ENCODE measurements at places on chromosomes 16 and 17. TPM values are rescaled to one million over a fixed set of nuclear protein-coding genes. Genes with fewer than 3 reads are reported as not detected.

OR1A1 gene
- not detected for total RNA-seq

DNA sequence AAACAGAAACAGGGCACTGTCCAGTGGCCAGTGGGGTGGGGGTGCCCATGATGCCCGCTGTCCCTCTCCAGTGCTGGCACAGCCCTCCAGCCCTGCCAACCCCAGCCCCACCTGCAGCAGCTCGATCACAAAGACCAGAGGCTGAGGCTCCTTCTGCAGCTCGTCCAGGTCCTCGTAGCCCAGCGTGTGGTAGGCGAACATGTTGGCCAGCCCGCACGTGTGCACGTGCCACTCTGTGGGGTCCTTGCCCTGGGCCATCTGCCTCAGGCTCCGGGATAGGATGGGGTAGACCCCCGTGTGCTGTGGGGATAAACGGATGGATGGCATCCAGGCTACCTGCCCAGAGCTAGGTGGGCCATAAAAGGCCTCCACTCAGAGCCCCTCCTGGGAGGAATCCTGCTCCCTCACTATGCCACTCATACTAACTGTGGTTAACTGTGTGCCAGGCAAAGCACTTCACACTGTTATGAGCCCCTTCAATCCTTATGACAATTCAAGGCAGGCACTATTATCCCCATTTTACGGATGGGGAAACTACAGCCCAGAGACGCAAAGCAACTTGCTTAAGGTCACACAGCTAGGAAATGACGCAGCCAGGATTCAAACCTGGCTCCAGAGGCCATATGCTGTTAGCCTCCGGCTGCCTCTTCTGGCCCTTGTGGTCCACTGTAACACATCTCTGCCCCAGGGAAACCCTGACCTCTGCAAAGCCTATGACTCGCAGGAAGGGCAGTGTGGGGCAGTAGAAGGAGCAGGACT is 6.5 kb downstream of the AIPL1 start:
- DNase-seq = no peak

HOXB4 gene
- total RNA-seq = 5.8 TPM

GRCh38 chr16:23944381-23944780 is 108.6 kb downstream of the PRKCB start:
- no peak for DNase-seq

UBN1 gene
- 32.5 TPM for total RNA-seq

NOXO1 gene
- 0.26 TPM for total RNA-seq

DNA sequence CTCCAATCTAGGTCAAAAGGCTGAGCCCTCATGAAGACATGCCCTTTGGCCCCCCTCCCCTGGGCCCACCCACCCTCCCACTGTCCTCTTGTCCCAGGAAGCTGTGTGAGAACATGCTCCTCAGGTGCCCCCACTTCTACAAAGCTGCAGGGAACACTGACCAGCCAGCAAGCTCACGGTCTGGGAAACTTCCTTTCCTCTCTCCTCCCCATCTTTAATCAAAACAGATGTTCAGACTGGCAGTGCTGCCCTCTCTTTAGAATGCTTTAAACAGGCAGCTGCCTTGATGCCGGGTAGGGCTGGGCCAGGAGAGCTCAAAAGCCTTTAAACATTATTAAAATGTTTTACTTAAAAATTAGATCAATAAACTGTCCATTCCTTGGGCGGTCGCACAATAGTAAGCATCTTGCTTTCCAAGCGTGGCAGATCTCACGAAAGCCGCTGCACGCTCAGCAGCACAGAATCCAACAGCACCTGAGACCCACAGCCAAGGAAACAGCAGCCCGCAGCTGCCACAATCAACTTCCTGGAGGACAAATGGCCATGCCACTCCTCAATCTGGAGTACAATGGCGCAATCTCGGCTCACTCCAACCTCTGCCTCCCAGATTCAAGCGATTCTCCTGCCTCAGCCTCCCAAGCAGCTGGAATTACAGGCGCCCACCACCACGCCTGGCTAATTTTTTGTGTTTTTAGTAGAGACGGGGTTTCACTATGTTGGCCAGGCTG is 399.2 kb downstream of the SLC39A11 start:
- no peak for DNase-seq

- DNase-seq = no peak
These were observed 23.8 kb downstream of the TMEM94 start for GRCh38 chr17:75480281-75480680.

SGCA gene
- 0.51 TPM for total RNA-seq

CES1 gene
- 0.66 TPM for total RNA-seq

ZSCAN10 gene
- not detected for total RNA-seq

- no peak for DNase-seq
These were observed 321.0 kb downstream of the CPPED1 start for GRCh38 chr16:12482455-12483220.

DNA sequence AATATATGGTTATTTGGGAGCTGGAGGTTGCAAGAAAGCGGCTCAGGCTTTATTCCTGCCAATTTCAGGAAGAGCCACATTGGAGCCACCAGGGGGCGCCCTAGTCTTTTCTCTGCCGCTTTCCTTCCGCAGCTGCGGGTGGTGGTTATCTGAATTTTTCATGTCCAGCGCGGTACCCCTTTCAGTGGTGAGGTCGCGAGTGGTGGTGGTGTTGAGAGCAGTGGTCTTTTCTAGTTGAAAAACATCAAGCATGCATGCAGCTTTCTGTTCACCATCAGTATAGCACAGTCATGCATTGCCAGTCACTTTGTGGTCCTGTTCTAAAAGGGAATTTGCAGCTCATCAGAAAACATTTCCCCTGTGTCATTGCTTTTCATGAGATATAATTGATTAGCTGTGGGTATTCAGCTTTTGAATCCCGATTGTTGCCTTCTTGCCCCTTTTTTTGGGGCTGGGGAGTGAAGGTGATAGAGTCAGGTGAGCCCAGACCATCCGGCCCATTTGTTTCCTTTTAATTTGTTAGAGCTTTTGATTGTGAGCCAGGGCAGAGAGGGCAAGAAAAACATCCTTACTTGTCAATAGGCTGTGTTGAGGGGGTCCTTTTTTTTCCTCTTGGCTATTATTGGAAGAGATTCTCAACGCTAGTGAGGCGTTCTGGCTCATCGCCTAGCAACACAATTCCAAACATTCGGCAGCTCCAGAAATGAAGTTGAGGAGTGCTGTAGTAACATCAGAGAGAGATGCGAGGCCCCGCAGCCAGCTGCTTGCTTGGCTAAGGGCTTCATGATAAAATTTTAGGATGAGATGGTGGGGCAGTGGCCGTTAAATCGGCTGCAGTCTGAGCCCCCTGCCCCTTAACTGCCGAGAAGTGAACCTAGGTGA is 119.0 kb downstream of the SNX29 start:
- no peak for DNase-seq

DNA sequence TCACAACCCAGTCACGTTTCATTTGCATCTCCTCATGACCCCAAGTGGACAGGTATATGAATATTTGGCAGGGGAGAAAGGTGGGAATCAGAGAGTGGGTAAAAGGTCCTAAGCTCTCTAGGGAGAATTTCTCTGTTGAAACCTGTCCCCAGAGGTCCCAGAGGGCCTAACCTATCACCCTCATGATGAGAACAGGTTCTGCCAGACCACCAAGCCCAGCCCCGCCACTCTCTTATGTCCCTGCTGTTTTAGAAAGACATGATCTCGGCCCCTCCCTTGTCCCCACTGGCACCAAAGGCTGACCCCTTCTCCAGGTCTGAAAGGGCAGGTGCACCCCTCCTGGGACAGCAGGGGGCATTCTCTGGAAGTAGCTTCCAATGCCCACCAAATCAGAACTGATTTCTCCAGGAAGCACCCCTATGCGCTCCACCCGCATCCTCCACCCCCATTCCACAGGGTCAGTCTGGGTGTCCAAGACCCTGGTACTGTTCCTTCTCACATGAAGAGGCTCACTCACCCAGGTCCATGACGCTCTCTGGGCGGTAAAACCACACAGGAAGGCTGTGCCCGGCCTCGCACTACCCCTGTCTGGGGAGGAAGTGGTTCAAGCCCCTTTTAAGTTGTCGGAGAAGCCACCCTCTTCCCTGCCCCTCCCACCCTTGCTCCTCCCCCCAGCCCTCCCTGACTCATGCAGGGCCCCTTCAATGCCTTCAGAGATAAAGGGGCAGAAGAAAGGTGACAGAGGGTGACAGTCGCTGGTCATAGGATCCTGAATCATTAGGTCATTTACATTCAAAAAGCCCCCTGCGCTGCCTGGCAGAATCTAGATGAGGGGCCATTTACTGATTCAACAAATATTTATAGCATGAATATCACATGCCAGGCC is at the start of gene CCR7:
CCR7 (minus strand) TSS at position 590 of the 886 bp plus-strand sequence; CDS start at position 527, 63 bp downstream.
- no peak for DNase-seq

DNA sequence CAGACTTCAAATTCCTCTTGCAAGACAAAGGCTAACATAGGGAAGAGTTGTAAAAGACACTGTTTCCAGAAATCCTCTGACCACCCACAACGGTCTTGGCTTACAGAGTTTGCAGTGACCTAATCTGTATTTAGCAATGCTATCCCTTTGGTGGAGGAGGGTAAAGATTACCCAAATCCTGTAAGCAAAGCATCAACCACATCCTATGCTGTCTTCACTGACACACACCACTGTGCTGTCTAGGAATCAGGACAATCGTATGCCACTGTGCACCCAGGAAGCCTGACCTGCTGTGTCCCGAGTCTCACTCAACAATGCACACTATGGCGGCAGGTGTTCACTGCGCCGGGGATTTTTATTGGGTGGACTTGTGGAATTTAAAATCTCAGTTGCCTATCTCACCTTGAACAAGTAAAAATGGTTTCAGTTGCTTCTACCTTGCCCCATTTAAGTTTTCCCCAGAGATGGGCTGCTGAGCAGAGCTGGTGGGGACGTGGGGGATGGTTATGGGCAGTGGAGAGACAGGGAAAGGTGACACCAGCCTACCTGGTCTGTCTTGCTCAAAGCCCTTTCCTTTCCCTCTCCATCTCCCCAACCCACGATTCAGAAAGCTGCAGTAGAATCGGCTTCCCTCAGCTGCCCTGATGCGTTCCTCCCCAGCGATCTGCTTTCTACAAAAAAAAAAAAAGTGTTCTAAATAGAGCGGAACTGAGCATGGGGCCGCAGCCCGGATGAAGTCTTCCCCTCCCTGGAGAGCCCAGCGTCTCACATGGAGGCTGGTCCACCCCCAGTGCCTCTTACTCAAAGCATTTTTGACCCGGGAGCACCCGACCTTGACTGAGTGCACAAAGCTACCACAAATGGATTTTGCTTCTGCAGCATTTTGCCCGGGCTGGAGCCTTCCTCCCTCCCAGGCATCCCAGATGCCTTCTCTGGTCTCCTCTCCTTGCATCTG is 271.5 kb downstream of the SOX9 start:
- peak; percentile 68 for DNase-seq

- DNase-seq = no peak
These were observed 57.3 kb downstream of the RAP1GAP2 start for GRCh38 chr17:2853283-2854142.

EFCAB5 gene
- total RNA-seq = 1.1 TPM

C1QTNF1 gene
- total RNA-seq = 0.21 TPM

DNA sequence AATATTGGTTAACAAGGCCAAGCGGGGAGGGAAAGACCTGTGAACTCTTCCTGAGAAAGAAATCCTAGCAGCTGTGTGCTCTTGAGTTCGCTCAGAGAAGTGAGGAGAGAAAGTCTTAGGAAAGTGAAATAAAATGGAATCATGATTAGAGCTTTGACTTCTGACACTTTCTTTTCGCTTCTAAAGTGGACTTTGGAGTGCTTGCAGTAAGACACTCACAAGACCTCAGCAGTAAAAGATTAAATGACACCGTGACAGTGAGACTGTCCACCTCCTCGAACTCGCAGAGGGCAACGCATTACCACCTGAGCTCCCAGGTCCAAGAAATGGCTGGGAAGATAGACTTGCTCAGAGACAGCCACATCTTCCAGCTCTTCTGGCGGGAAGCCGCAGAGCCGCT is 71.2 kb downstream of the RNF213 start:
- no peak for DNase-seq

SDK2 gene
- 0.08 TPM for total RNA-seq

CTF1 gene
- total RNA-seq = 0.45 TPM

DNA sequence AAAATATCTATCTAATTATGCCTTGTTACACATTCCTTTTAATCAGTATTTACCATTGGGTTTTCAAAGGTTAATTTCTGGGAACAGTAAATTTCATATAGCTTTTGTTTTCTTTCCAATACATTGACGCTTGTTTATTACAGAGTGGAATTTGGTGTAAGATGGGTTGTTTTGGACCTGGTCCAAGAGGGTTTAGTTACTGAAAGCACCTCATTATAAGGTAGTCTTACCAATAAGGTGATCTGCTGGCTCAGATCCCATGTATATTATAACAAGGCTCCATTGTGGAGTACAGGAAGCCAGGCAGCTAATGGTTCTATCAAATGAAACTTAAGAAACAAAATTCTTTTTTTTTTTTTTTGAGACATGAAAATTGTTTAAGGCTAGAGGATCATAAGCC is 87.3 kb upstream of the NACA2 start:
- DNase-seq = no peak

DNA sequence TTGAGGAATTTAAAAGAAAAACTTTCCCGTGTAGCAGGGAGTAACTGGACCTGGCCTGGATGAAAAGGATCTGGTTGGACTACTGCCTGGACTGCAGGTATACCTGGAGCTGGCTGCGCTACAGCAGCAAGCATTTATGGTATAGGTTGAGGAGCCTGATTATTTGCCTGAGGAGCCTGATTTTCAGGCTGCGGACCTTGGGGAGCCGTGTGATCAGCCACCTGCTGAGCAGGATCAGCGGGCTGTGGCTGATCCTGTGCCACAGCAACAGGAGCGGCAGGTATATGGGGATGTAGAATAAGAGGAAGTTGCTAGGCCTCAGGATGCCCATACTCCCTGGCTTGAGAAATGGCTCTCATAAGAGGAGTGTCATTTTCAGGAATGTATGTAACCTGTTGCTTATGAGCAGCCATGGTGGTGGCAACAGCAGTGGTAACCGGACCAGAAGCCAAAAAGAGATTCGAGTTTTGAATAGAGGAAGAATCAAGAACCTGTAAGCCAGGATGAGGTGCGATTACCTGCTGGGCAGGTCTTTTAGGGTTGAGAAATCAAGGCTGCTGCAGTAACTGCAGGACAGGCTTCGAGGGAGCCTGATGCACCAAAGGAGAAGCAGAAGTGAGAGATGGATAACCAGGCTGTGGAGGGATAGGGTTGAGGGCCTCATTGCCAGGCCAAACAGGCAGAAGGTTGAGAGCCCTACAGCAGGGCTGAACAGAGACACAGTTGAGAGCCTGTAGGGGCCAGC is 60.9 kb upstream of the ARL4D start:
- no peak for DNase-seq

Data from GM12878 (cell line).